Ascending aorta (tissue), 2 donors: ENCODE measurements at places on chromosomes 6 and 20. TPM values are rescaled to one million over a fixed set of nuclear protein-coding genes. Genes with fewer than 3 reads are reported as not detected.
A peak's percentile ranks its signal among the peaks of the same experiment; 100 is the strongest.

The HLA-DQA1 gene
- total RNA-seq, result 2.0 TPM

The NKX2-4 gene
- not detected for total RNA-seq

The PSMB8 gene
- 18.4 TPM for total RNA-seq

The PLCB4 gene
- total RNA-seq, result 38.0 TPM

The EPHA7 gene
- 0.43 TPM for total RNA-seq

The OR12D3 gene
- not detected for total RNA-seq

The RBPJL gene
- total RNA-seq, result not detected

The ZNF343 gene
- 0.64 TPM for total RNA-seq

- peaks cover 23% of the 10 kb centered on the region for H3K4me1 ChIP-seq
- H3K27ac ChIP-seq, result peak within 1 kb of the TSS; percentile 19
- peak within 1 kb of the TSS; percentile 69 for H3K4me3 ChIP-seq
- no peak for DNase-seq
Observed at GRCh38 chr6:12289933-12290820, at the start of gene EDN1. EDN1 (plus strand) TSS chr6:12290361; CDS start chr6:12290630, 269 bp downstream.

DNA sequence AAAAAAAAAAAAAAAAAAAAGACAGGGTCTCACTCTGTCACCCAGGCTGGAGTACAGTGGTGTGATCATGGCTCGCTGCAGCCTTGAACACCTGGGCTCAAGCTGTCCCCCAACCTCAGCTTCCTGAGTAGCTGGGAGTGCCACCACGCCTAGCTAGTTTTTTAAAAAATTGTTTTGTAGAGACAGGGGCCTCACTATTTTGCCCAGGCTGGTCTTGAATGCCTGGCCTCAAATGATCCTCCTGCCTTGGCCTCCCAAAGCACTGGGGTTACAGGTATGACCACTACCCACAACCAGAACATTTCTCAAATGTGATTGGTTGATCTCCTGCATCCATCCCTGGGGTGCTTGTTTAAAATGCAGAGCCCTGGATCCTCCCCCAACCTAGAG, 5.6 kb upstream of the RBCK1 start:
- H3K4me3 ChIP-seq, result no peak overlapping the region
- peaks cover 2% of the 10 kb centered on the region for H3K36me3 ChIP-seq
- H3K27me3 ChIP-seq, result no peaks in the 10 kb centered on the region
- DNase-seq, result no peak
- no peak overlapping the region for H3K27ac ChIP-seq
- no peaks in the 10 kb centered on the region for H3K4me1 ChIP-seq

DNA sequence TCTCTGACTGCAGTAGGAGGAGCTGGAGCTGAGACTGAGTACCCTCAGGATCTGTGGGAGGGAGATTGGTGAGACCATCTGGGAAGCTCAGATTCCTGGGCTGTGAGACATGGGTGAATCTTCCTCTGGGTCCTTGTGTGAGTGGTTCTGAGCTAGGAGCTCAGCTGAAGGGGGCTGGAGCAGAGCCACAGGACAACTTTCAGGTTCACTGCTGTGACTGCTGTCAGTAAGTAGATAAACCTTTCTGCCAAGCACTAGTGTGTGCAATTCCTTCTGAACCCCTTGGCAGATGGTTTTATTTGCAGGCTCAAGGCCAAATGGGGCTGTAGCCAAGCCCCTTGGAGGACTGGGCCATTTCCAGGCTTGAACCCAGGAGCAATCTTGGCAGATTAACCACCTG, 49.6 kb upstream of the SNAP91 start:
- no peak overlapping the region for H3K27ac ChIP-seq
- no peaks in the 10 kb centered on the region for H3K36me3 ChIP-seq
- no peak for DNase-seq

- H3K4me3 ChIP-seq, result no peak overlapping the region
- no peaks in the 10 kb centered on the region for H3K4me1 ChIP-seq
- no peaks in the 10 kb centered on the region for H3K36me3 ChIP-seq
- DNase-seq, result no peak
Observed at GRCh38 chr20:23588434-23589403, 17.0 kb downstream of the CST9 start.

- DNase-seq, result no peak
- no peaks in the 10 kb centered on the region for H3K4me1 ChIP-seq
- no peak overlapping the region for H3K4me3 ChIP-seq
- no peaks in the 10 kb centered on the region for H3K36me3 ChIP-seq
- no peaks in the 10 kb centered on the region for H3K27me3 ChIP-seq
Observed at GRCh38 chr6:147127587-147127986, 76.6 kb upstream of the STXBP5 start.

DNA sequence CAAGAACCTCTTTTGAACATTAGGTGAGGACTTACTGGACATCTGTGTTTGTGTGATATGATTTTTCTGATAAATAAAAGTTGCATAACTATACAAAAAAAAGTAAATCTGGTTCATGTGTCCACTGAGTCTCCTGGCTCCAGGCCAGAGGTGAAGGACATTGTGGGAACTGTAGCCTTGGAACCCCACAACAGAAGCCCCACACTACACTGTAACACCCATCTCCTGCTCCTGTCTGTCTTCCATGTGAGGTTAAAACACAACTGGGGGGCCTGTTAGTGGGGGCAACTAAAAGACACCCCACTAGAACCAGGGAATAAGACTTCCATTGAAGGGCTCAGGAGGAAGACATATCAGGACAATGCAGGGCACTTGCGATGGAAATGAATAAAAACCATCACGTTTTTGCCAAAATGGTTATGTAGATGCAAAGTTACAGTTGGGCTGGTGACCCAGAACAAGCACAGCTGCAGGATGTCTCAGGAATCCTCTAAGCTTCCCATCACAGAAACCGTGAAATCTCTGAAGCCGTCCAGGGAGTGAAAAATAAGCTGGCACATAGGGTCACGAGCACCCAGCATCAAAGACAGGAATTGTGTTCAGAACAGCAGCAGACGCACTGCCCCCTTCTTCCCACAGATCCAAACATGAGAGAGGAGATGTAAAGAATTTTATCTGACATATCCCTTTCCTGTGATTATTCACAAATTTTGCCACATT, 36.7 kb upstream of the PCSK2 start:
- H3K4me1 ChIP-seq, result no peaks in the 10 kb centered on the region
- no peak for DNase-seq
- H3K4me3 ChIP-seq, result no peak overlapping the region

GRCh38 chr6:131807644-131808459, at the start of gene ENPP1:
ENPP1 (plus strand) TSS chr6:131808020; CDS start chr6:131808036, 16 bp downstream.
- peak within 1 kb of the TSS; percentile 65 for H3K4me3 ChIP-seq
- no peaks in the 10 kb centered on the region for H3K36me3 ChIP-seq
- DNase-seq, result peak; percentile 53
- no peaks in the 10 kb centered on the region for H3K27me3 ChIP-seq
- peaks cover 27% of the 10 kb centered on the region for H3K4me1 ChIP-seq

DNA sequence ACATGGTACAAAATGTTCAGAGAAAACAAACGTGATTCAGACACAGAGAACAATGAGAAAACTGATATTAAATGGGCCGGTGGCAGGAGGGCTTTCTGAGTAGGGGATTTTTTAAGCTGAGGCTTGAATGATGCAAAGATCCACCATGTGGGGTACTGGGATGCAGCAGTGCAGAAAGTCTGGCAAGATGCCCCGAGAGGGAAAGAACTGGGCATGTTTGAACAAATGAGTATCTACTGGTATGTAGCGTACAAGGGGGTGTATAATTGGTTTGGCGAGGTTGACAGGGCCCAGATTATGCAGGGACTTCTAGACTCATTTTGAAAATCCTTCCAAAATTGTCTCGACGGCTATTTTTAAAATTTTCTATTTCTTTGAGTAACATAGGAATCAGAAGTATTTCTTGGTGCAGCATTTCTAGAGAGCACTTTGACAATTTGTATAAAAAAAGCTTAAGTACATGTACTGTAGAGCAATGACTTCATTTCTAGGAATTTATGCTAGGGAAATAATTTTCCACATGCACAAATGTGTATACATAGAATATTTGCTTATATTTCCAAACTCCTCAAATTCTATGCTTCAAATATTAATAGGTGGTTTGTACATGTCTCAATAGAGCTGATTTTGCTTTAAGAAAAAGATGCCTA, 119.6 kb upstream of the DOK5 start:
- H3K4me1 ChIP-seq, result no peaks in the 10 kb centered on the region
- H3K27me3 ChIP-seq, result no peaks in the 10 kb centered on the region
- no peak overlapping the region for H3K4me3 ChIP-seq
- H3K36me3 ChIP-seq, result no peaks in the 10 kb centered on the region

DNA sequence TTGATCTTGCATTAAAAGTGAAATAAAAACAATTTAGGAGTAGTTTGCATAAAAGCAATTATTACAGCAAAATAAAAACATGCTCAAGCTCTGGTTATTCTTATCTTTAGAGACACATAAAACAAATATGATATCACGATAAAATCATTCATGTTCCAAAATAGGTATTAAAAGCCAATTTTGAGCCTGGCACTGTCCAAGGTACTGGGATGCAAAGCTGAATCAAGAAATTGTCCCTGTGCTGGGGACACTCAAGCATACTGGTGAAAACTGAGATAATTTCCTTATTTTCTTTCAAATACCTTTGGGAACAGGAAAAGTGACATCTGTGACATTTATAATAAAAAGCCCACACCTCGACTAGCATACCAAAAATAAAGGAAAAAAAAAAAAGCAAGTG, 931 bp upstream of the MTCL3 start:
- H3K4me1 ChIP-seq, result peaks cover 7% of the 10 kb centered on the region
- DNase-seq, result no peak
- peaks cover 12% of the 10 kb centered on the region for H3K27me3 ChIP-seq
- no peak overlapping the region for H3K27ac ChIP-seq
- H3K36me3 ChIP-seq, result no peaks in the 10 kb centered on the region

DNA sequence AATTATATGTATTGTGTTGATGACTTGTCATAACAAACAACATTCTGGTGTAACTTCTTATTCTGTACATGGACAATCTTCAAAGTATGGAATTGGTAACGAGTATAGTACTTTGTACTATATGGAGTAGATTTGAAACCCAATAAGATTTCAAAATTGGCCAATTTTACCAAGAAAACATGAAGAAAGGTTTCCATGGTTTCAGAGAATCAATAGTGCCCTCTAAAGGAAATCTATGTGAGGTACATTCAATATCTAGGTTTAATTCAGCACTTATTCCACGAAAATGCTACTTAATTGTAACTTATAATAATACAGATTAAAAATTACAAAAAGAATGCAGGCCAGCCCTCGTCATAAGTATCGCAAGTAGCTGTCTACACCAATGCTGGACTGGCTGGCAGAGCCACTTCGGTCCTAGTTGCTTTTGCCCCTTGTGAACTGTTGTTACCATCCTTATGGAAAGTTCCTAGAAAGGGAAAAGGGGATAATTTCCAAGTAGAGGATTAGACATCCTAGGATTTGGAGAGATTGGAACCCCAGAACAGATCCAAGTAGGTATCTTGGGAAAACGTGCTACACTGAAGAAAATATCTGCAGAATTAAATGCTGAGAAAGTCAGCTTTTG, 70.9 kb downstream of the LCA5 start:
- no peaks in the 10 kb centered on the region for H3K4me1 ChIP-seq
- no peak overlapping the region for H3K4me3 ChIP-seq
- no peaks in the 10 kb centered on the region for H3K36me3 ChIP-seq
- no peak for DNase-seq
- no peak overlapping the region for H3K27ac ChIP-seq

- H3K27me3 ChIP-seq, result no peaks in the 10 kb centered on the region
- no peak overlapping the region for H3K4me3 ChIP-seq
- H3K4me1 ChIP-seq, result peaks cover 6% of the 10 kb centered on the region
- DNase-seq, result no peak
- H3K27ac ChIP-seq, result peak overlapping the region; percentile 20
Observed at GRCh38 chr6:131049608-131050007, 13.4 kb downstream of the EPB41L2 start.

DNA sequence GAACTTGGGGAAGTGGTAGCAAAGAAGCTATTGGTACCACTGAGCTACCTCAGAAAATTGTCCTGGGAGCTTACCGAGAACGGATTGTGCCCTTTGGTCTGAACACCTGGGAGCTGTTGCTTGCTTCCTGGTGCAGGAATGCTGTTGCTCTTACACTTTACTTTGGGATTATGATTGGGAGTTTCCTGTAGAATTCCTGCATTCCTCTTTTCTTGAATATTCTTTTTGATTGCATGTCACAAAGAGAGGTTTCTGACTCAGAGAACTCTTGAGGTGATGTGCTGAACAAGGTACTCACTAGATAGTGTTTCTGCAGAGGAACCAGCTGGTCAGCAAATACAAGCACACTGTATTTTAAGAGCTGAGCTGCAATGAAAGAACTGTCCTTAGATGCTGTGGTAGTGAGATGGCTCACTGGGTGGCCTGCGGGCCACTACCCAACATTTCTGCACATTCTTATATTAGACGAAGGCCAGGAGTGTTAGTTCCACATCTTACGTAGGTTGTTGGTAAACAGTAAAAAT, 35.0 kb downstream of the LRRC1 start:
- H3K4me3 ChIP-seq, result no peak overlapping the region
- H3K36me3 ChIP-seq, result no peaks in the 10 kb centered on the region
- H3K27me3 ChIP-seq, result no peaks in the 10 kb centered on the region
- H3K27ac ChIP-seq, result no peak overlapping the region
- DNase-seq, result no peak

GRCh38 chr6:81896525-81897503, 144.3 kb upstream of the TENT5A start:
- no peak overlapping the region for H3K27ac ChIP-seq
- H3K36me3 ChIP-seq, result no peaks in the 10 kb centered on the region
- H3K4me1 ChIP-seq, result peaks cover 21% of the 10 kb centered on the region
- H3K4me3 ChIP-seq, result no peak overlapping the region
